Tibial nerve (tissue), 4 donors: ENCODE measurements at places on chromosomes 5 and 9.

DNA sequence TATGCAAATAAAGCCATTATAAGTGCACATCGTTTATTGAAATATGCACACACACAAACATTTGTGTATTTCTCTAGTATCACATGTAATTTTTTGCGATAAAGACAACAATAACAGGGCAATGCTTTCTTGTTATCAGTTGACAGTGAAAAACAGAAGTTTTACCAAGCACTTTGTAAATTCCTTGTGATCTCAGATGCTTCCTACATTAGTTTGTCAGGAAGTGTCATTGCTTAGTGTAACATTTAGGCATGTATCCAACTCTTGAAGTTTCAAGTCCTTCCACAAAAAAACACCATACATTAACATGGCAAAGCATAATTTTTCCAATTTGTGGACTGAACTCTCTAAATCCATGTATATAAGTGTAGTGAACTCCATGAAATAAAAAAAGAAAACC lies 46.4 kb downstream of the MOCS2 start:
- DNase-seq, result no peak

DNA sequence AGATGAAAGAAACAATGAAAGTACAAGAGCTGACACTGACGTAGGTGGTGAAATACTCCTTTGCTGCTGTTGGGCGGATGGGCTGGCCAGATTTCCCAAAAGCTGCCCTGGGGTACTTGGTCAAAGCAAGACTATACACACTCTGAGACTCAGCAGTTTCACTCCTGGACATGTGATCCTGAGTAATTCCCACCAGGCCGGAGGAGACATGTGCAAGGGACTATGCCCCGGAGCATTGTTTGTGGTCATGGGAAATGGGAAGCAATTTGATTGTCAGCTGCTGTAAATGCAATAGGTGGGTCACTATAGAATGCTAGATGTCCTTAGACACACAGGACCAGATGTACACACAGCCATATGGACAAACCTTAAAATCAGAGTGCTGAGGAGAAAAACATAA lies 116.1 kb downstream of the DCP2 start:
- DNase-seq, result no peak

DNA sequence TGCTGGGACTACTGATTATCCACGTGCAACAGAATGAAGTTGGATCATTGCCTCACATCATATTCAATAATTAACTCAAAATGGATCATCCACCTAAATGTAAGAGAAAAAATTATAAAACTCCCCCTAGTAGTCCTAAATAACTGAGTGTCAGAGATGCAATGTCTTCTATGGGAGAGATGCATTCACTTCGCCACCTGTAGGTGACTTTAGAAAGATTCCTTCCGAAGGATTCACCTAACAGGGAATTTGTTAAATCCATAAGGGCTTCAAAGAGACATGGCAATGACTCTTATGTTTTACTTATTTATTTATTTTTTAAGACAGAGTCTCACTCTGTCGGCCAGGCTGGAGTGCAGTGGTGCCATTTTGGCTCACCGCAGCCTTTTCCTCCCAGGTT lies 526.0 kb downstream of the MTRR start:
- no peak for DNase-seq

- no peak for DNase-seq
These were observed 116.4 kb downstream of the RXRA start for GRCh38 chr9:134442486-134443173.

- no peak for DNase-seq
These were observed 8.5 kb downstream of the FUBP3 start for GRCh38 chr9:130587921-130588320.
